ENCODE measurements at places on chromosomes 7 and 10.

DNA sequence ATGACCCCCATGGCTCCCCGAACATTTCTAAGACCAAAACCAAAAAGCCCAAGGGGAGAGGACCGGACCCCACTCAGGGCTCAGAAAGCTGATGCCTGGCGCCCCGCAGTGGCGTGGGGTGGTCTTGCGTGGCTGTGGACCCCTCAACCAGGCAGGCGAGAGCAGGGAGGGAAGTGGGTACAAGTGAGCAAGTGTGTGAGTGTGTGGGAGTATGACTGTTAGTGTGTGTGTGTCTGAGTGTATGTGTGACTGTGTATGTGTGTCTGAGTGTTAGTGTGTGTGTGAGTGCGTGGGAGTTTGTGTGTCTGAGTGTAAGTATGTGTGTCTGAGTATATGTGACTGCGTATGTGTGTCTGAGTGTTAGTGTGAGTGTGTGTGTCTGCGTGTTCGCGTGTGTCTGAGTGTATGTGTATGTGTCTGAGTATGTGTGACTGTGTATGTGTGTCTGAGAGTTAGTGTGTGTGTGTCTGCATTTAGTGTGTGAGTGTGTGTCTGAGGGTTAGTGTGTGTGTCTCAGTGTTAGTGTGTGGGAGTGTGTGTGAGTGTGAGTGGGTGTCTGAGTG lies 34.0 kb upstream of the INSIG1 start:
- DNase-seq, result no peak

DNA sequence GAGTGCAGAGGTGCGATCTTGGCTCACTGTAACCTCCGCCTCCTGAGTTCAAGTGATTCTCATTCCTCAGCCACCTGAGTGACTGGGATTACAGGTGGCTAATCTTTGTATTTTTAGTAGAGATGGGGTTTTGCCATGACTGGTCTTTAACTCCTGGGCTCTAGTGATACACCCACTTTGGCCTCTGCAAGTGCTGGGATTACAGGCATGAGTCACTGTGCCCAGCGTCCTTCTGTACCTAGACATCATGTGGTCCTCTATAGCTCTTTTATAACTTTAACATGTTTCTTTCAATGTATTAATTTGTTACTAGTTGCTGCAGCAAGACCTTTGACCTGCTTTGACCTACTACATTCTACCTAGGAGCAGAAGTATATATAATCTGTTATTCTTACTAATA lies 38.7 kb upstream of the BICC1 start:
- no peak for DNase-seq

DNA sequence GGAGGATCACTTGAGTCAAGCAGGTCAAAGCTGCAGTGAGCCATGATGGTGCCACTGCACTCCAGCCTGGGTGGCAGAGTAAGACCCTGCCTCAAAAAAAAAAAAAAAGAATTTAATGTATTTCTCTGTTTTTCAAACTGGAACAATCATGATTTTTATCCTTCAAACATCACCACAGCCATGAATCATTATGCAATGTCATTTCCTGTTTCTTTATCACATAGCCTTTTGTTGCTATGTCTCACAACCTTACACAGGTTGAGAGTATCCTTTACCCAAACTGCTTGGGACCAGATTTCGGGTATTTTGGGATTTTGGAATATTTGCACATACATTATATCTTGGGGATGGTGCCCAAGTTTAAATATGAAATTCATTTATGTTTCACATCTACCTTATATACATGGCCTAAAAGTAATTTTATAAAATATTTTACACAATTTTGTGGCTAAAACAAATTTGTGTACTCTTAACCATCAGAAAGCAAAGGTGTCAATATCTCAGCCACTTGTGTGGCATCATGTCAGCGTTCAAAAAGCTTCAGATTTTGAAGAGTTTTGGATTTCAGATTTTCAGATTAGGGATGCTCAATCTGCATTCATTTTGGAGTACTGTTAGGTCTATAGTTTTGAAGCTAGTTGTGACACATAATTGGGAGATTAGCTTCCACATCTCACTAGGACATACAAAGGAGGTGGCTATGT lies 8.2 kb downstream of the NT5C3A start:
- DNase-seq, result no peak

DNA sequence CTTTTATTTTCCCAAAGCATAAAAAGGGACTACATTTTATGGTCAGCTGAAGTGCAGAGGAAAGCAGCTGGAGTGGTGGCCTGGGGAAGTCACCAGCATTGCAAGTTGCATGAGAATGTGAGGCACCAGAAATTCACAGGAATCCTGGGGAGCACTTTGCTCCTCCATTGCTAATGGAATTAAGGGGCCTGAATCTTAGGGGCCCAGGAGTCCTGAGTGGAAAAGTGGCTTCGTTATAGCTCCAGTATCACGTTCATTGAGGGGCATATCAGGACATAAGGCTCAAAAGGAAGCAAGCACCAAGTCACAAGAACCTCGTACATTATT lies 53.0 kb upstream of the LRRC17 start:
- no peak for DNase-seq

GRCh38 chr7:24504040-24504439 lies 69.2 kb upstream of the PALS2 start:
- DNase-seq, result no peak

GRCh38 chr7:93851536-93851935 lies 39.0 kb downstream of the TFPI2 start:
- DNase-seq, result no peak

Measured in HEK293T (cell line).